ENCODE measurements at places on chromosomes 1 and 21.

DNA sequence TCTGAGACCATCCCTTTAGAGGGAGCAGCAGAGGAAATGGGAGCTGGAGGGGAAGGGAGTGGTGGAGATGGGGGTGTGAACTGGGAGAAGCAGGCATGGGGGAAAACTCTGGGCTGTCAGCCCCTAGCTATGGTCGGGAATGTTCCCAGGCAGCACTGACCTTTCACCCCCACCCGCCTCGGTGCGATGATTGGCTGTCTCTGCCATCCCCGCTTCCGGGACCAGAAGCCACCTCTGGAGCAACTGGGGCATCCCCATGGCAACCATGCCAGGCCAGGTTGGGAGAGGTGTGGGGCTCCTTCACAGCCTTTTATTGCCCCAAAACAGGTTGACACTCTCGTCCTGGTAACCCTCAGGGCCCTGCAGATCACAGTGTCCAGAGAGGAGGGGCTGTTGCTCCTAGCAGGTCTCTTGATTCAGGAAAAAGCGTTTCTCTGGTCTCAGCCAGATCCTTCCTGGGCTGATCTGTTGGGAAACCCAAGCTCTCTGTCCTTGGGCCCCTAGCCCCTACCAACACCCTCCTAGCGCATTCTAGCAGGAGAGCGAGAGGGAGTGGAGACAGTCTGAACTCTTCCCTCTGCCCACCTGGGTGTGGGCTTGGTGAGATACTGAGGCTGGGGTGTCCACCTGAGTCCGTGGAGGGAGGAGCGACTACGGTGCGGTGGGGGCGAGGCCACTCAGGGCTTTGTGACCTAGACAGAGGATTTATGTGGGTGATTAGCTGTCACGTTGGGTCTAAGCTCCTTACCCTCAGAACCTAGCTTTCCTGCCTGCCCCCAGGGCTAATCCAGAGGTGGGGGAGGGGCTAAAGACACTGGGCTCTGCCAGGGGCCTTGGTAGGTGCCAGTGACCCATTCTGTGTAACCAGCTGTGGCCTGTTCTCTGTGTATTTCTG is 12.2 kb upstream of the SLC6A9 start:
- DNase-seq = no peak

- DNase-seq = no peak
These were observed 1667.8 kb downstream of the MRPL39 start for GRCh38 chr21:23939369-23940065.

GRCh38 chr1:38151399-38151798 is 104.8 kb upstream of the POU3F1 start:
- no peak for DNase-seq

GRCh38 chr1:45623972-45624371 is at the start of gene CCDC17:
Gene CCDC17 (minus strand): TSS chr1:45624054. CDS start chr1:45623909, 145 bp downstream.
- DNase-seq = no peak

GRCh38 chr1:32971156-32971555 is 6.5 kb upstream of the RNF19B start:
- no peak for DNase-seq

GRCh38 chr1:186059752-186060151 is 315.3 kb downstream of the TPR start:
- no peak for DNase-seq

GRCh38 chr1:177181280-177181630 is 10.5 kb downstream of the BRINP2 start:
- no peak for DNase-seq

GRCh38 chr1:84973498-84974334 is 23.2 kb downstream of the MCOLN2 start:
- DNase-seq = peak; percentile 62

- DNase-seq = no peak
These were observed at the start of gene CRP for GRCh38 chr1:159714529-159714928. Gene CRP (minus strand): TSS chr1:159714589. CDS start chr1:159714485, 104 bp downstream.

DNA sequence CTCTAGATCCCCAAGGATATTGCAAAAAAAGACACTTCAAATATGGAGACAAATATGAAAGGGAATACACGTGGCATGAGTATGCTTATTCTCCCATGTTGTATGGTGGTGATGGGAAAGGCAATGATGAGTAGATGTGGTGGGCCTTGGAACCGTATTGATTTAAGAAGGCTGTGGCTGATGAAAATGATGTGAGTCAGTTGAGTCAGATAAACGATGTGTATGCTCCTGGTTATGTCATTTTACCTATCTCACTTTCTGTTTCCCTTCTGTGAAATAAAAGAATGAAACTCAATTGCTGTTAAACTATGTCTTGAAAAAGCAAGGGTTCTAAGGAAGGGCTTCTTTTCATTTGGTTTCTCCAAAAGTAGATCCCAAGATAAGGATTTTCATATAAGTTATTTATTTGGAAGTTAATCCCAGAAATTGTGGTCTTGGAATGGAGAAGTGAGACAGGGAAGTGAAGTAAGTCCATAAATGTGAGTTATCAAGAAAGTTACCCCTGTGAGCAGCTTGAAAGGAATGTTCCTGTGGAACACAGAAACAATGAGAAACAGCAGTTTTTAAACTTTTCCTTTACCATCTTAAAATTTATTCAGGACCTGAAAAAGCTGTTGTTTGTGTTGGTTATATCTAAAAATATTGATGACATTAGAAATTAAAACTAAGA is 292.0 kb downstream of the DUSP10 start:
- DNase-seq = peak; percentile 17

DNA sequence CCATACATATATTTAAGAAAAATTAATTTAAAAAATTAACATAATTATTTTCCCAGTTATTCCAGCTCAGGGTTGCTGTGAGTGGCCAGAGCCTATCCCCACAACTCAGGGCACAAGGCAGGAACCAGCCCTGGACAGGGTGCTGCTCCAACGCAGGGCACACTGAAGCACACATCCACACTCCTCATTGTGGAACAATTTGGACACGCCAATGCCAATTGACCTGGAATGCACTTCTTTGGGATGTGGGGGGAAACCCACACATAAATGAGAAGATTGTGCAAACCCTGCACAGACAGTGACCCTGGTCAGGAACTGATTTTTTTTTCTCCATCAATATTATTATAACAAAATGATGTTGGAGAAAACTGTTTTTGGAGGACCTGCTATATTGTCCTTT is 23.4 kb downstream of the SAMSN1 start:
- no peak for DNase-seq

DNA sequence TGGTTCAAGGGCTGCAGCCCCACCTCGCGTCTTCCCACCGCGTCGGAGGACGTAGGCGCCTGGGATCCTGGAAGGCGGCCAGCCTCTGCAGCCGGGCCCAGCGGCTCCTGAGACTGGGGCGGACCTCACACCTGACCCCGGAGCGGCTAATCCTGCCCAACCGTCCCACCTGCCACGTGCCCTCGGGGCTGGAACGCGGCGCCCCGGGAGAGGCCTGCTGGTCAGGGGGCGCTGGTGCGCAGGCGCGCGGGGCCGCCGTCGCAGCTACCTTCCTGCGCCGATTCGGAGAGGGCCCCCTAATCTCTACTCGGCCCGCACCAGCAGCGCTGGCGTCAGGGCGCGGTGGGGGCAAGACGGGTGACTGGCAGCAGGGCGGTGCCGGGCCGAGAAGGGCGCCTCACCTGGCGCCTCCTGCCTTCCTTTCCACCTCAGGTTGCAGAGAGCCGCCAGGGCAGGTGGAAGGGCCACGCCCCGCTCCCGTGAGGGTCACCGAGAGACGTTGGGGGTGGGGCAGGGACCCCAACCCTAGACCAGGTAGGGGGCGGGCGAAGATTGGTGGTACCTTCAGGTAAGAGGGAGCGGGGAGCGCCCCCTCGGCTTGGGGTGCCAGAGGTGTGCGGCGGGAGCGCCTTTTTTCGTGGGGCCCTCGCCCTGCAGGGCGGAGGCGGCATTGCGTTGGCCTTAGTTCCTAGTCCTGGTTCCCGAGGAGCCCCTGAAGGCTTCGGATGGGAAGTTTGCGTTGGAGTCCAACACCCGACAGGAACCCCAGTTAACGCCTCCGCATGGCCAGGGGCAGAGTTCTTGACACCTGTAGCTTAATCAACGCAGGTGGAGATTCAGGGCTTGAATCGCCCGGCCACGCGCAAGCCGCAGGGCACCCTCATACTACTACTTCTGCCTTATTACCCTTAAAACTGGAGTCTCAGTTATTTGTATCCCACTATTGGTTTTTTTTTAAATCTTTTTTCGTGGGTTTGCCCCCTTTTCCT is at the start of gene TDRD5:
TSS of gene TDRD5 (plus strand) at position 241 of the 989 bp plus-strand sequence. CDS start 784 bp downstream, outside the sequence.
- no peak for DNase-seq
